ENCODE measurements at places on chromosomes 2 and 18.

- no peak for DNase-seq
These were observed 264.0 kb downstream of the TPGS2 start for GRCh38 chr18:36564841-36565240.

DNA sequence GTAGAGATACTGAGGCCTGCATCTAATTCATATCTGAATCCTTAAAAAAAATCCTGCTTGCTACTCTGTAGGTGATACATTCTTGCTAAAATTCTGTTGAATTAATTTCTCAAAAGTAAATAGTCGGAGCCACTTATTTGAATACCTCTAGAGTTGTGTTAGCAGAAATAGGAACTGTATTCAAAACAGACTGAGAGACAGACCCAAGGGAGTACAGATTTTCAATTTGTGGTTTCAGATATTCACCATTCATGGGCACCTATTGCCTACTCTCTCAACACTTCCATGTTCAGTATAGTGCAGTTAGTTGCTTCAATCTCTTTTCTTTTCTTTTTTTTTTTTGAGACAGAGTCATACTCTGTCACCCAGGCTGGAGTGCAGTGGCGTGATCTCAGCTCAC, 46.6 kb upstream of the CTLA4 start:
- DNase-seq = no peak

DNA sequence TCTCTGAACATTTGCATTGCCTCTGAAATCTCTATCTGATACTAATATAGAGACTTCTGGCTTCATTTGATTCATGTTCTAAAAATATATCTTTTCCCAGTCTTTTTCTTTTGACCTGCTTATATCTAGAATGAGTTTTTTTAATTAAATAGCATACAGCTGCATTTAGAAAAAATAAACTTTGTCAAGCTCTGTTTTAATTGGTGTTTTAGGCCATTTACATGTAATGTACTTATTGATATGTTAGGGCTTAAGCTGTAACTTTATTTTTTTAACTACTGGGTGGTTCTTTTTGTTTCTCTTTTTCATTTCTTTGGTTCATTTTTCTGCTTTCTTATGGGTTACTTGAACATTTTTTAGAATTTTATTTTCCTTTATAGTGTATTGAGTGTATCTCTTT, 54.9 kb downstream of the CCDC138 start:
- DNase-seq = no peak

DNA sequence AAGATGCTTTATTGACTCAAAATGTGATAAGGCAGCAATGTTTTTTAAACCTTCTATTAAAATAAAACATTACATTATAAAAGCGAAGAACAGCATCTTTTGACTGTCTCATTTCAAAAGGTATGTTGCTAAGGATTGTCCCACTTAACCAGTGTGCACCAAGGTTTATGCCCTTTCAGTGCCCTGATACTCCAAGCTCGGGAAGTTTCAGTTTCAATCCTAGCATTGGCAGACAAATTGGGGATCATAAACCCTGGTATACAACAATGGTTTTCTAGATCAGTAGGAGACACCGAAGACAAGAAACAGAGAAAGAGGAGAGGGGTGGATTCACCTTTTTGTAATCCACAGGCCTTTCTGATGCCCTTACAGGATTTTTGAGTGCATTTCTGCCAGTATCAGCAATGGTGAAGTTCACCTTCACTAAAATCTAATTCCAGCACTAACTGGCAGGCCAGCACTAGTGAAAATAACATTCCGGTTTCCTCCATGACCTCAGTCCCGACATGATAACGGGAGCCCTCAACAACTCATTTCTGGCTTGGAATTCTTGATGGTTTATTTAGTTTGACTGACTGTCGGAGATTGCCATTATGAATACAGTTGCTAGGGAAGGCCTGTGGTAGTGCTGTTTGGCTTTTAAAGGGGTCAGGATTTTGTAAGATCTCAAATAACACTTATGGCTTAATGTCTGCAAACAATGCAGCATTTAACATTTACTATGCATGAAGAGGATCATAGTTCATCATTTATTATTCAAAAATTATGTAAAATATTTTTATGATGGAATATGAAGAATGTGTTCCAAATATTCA, 33.3 kb upstream of the FIGN start:
- no peak for DNase-seq

GRCh38 chr2:220465700-220466099, 838.3 kb downstream of the SLC4A3 start:
- no peak for DNase-seq

- no peak for DNase-seq
These were observed 151.5 kb downstream of the GULP1 start for GRCh38 chr2:188443207-188443606.

DNA sequence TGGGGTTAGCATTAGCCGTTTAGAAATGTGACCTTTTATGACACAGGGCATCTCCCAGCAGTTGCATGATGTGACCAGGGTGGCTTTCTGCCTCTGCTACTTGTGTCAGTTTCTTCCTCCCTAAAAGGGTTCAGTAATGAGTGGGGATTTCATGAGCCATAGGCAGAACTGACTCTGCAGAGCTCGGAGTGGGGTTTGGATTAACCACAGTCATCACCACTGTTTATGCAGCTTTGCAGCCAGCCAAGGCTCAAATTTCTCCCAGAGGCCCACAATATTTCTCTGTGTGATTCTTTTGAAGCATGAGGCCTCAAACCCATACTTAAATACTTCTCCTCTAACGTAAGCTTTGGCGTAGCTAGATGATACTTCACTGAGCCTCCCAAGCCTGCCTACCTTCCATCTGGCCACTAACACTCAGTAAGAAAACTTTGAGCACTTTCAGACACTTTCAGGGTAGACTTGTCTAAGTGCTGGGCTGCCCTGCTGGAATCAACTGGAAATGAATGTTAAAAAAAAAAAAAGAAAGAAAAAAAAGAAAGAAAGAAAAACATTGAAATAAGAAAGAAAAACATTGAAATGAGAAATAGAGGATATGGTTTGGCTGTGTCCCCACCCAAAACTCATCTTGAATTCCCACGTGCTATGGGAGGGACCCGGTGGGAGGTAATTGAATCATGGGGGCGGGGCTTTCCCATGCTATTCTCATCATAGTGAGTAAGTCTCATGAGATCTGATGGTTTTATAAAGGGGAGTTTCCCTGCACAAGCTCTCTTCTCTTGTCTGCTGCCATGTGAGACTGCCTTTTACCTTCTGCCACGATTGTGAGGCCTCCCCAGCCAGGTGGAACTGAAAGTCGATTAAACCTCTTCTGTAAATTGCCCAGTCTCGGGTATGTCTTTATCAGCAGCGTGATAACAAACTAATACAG, 11.5 kb upstream of the LAPTM4A start:
- DNase-seq = no peak

GRCh38 chr18:54220406-54220805, 4.1 kb downstream of the MBD2 start:
- DNase-seq = no peak

DNA sequence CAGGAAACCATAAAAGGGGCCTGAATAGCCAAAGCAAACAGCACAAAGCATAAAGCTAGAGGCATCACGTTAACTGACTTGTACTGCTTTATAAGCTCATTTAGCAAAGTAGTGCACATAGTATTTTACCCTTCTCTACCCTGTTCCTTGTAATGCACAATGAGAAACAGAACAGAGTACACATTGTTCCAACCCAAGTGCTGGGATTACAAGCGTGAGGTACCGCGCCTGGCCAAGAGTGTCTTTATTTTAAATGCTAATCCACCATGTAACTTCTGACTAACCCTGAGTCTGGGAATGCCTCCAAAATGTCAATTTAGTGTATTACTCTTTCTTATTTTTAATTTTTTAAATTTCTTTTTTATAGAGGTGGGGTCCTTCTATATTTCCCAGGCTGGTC, 46.4 kb upstream of the STON1 start:
- no peak for DNase-seq

DNA sequence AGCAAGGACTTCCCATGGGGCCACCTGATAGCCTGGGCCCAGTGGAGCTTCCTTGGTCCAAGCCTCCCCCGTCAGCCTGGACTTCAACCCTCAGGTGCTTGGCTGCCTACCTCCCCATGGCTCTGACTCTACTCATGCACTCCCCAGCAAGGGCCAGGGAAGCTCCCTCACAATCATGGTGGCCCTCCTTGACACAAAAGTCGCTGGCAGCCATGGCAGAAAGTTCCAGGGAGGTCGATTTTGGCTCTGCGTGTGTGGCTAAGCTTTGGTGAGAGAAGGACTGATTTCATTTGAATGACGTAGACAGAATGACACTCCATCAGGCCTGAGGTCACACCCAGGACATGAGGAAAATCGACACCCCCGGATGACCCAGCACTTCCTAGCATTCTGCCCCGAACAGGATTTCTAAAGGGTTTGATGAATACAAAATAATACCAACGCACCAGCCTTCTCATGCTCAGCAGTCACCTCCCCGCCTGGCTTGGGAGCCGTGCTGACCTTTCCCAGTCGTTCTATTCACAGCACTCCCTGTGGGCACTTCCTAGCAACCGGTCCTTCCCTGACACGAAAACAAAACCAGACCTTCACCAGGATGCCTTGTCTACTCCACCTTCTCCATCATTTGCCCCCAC, 52.7 kb downstream of the LBH start:
- no peak for DNase-seq

DNA sequence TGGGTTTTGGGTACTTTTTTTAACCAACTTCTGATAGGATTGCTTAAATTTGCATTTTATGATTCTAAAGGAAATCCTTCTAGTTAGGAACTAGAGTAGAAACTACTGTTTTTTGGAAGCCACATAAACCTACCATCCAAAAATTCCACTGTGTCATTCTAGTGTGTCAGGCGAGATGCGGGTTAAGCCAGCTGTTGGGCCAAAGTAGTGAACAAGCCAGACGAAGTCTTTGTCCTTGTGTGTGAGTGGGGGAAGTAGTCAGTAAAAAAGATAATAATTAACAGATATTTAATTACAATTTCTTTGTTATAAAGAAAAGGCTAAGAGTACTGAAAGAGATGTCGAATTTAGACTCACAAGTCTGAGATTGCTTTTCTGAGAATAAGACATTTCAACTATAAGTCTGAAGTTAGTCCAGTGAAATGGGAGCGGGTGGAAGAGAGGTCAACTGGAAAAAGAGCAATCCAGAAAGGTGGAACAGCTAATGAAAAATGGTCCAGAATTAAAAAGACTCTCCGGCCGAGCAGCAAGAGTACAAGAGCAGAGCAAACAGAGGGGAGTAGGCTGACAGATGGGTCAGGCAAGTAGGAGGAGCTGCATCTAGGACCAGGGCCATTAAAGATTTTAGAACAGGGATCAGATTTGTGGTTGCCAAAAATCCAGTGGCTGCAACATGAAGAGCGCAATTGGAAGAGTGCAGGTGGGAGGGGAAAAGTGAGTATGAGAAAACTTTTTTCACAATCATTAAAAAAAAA, 1.5 kb downstream of the EPB41L5 start:
- DNase-seq = no peak

DNA sequence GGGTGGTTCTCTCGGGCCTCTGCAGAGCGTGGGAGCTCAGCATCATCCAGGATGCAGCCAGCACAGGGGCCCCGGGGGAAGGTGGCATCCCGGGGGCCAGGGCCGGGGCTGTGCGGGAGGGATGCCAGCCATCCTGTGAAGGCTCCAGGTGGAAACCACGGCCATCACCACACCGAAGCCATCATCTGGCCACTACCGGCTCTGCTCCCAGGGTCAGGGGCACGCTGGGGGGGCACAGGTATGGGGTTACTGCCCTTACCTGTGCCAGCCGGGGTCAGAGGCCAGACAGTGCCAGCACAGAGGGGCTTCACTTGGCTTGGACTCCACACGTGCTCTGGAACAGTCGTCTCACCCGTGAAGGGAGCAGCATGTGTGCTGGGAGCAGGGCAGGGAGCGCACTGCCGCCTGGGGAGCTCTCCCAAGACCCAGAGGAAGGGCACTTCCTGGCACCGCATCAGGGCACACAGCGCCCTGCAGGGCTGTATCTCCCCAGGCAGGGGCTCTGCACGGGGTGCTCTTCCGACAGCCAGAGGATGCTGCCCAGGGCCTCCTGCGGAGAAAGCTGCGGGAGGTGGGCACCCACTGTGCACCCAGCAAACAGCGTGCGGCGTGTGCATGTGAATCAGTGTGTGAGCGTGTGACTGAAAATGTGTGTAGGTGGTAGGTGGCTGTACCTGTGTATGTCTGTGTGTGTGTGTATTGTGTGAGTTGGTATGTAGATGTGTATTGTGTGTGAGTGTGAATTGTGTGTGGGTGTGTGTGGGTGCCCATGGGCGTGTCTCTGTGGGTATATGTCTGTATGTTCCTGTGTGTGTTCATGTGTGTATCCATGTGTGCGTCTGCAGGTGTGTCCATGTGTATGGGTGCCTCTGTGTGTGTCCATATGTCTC, 75.0 kb downstream of the PTGR3 start:
- no peak for DNase-seq

DNA sequence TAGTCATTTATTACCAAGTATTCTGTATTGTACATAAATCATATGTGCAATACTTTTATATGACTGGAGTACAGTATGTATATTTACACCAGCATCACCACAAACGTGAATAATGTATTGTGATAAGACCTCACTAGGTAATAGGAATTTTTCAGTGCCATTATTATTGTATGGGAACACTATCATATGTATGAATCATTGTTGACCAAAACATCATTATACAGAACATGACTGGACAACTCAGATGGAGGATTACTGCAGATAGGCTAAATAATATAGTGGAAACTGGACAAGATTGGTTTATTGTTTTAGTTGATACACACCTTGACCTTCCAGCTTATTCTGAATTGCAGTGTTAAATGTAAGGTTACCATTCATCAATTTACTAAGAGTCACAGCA, 33.4 kb downstream of the VAPA start:
- DNase-seq = no peak

- no peak for DNase-seq
These were observed 241.0 kb upstream of the COPS8 start for GRCh38 chr2:236844711-236845110.

- DNase-seq = no peak
These were observed 2.5 kb downstream of the CRIM1 start for GRCh38 chr2:36357847-36358659.

DNA sequence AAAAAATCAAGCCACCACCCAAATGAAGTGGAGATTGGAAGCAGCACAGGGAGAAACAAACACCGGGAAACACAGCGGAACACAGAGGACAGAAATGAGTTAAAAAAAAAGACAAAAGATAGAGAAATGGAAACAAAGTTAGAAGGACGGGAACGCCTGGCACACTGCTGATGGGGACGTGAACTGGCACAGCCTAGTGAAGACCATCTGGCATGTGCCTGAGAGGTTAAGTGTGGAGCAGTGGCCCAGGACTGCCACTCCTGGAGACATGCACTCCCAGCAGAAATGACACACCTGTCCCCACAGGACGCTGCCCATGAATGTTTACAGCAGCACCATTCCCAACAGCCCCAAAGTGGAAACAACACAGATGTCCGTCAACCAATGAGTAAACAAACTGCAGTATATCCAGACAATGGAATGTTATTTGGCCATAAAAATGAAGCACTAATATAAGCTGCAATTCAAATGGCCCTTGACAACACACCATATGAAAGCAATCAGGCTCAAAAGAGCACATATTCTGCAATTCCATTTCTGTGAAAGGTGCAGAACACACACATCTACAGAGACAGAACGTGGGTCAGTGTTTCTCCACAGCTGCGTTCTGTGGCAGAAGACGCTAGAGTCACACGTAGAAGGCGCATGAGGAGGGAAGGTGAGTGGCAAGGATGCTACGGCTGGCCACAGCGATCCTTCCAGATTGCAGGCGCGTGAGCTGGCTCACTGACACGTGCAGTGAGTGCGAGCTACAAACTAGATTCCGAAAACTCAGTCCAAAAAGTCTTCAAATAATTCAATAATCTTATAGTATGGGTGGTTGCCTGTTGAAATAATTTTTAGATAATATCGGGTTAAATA, 24.6 kb downstream of the THAP4 start:
- no peak for DNase-seq

GRCh38 chr18:58715540-58715939, 44.3 kb downstream of the MALT1 start:
- DNase-seq = no peak

GRCh38 chr2:136422512-136422911, 304.6 kb upstream of the CXCR4 start:
- no peak for DNase-seq

All from nucleus accumbens (tissue), 56 donors.